ENCODE measurements at places on chromosomes 11 and 22. TPM values are rescaled to one million over a fixed set of nuclear protein-coding genes. Genes with fewer than 3 reads are reported as not detected.

DNA sequence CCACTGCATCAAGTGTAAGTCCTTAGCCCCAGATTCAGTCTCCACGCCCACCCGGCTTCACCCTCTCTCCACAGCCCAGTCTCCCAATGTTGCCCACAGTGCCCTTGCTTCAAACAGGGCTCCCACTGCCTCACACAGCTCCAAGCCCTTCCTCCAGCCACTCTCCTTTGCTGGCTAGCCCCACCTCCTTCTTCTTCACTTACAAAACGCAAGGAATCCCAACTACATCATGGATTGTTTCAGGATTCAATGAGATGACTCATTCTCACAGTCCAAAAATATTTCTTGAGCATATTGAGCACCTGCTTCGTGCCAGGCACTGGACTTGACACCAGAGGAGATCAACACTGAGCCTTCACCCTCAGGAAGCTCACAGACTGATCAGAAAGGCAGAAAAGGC lies 533.5 kb downstream of the BUD13 start:
- no peak for DNase-seq

DNA sequence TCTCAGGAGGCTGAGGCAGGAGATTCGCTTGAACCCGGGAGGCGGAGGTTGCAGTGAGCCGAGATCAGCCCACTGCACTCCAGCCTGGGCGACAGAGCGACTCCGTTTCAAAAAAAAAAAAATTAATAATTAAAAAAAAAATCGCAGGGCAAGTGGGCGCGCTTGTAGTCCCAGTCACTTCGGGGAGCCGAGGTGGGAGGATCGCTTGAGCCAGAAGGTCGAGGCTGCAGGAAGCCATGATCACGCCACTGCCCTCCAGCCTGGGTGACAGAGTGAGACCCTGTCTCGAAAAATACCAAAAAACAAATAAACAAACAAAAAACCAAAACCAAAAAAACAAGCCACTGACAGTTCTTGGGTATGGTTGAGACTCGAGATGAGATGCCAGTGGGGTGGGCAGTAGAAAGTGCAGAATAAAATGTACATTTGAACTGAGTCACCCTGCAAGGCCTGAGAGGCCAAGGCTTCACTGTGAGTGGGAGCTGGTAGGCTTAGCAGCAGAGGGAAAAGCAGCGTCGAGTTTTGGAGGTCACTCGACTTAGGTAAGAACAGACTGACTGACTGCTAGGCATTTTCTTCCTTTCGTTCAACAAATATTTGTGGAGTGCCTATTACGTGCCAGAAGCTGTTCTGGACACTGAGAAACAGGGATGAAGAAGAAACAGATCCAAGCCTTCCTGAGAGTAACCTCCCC lies 635 bp upstream of the LDHA start:
- no peak for DNase-seq

GRCh38 chr11:119166368-119167076 lies 2.0 kb upstream of the NLRX1 start:
- DNase-seq = no peak

- DNase-seq = no peak
These were observed 5.6 kb upstream of the RBM4 start for GRCh38 chr11:66632952-66633351.

DNA sequence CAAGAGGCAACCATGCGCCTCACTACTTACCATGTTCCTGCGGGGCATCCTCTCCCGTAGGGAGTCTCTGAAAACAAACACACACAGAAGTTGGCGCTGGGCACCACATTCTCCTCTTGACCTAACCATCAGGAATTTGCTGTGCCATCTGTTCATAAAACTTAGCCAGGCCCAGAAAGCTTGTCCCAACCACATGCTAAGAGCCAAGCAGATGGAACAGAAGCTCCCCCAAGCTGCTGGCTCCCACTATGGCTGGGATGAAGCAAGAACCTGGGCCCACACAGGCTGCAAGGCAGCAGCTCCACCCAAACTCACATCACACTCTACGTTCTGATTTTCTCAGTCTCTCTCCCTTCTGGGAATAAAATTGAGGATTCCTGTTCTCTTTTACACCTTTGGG lies 17.4 kb downstream of the HPS4 start:
- DNase-seq = no peak

DNA sequence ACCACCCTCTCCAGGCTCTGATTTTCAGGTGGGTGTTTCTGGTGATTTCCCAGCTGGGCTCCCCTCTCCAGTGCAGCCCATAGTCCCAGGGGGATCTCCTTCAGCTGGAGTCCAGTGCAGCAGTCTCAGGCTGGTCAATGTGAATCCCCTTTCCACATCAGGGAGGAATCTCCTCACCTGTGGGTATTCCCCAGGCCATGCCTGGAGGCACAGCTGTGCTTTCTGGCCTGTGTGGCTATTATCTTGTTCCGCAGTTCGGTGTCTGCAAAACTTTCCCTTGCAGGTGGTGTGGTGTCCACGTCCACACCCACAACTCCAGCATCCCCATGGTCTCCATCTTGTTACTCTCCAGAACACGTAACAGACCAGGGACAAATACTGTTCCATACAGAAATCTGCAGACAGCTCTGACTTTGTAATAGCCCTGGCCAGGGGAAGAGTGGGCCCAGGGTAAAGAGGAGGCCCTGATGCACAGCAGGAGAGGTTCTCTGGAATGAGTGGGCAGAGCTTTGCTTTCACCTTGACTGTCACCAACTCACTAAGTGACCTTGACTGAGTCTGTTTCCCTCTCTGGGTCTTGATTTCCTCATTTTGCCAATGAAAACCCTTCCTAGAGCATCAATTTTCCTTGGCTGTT lies 183.2 kb downstream of the CSNK2A3 start:
- no peak for DNase-seq

- no peak for DNase-seq
These were observed 15.9 kb upstream of the POU2AF2 start for GRCh38 chr11:111229604-111230003.

The TEAD1 gene
- polyA plus RNA-seq = 118 TPM

Data from muscle of back (tissue), 13 donors.